ENCODE measurements at places on chromosomes 16 and 17.

GRCh38 chr16:2190659-2191445 is 5.6 kb downstream of the CASKIN1 start:
- DNase-seq = no peak

- no peak for DNase-seq
These were observed 1.7 kb downstream of the ADGRG5 start for GRCh38 chr16:57544124-57544653.

GRCh38 chr17:49646391-49647255 is 31.3 kb downstream of the SPOP start:
- DNase-seq = no peak

DNA sequence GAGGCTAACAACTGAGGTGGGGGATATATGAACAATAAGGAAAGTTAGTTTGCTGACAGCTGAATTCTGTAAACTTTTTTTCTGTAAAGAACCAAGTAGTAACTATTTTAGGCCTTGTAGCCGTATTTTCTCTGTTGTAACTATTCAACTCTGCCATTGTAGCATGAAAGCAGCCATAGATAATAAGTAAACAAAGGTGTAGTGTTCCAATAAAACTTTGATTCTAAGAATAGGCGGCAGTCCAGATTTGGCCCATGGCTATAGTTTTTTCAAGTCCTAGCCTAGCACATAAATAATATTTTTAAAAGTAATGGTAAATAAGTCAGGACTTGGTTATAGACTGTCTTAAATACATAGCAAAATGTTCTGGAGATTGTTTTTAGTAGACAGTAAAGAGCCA is 142.0 kb downstream of the STXBP4 start:
- DNase-seq = no peak

- DNase-seq = peak; percentile 61
These were observed 18.6 kb downstream of the HSBP1 start for GRCh38 chr16:83826146-83826913.

DNA sequence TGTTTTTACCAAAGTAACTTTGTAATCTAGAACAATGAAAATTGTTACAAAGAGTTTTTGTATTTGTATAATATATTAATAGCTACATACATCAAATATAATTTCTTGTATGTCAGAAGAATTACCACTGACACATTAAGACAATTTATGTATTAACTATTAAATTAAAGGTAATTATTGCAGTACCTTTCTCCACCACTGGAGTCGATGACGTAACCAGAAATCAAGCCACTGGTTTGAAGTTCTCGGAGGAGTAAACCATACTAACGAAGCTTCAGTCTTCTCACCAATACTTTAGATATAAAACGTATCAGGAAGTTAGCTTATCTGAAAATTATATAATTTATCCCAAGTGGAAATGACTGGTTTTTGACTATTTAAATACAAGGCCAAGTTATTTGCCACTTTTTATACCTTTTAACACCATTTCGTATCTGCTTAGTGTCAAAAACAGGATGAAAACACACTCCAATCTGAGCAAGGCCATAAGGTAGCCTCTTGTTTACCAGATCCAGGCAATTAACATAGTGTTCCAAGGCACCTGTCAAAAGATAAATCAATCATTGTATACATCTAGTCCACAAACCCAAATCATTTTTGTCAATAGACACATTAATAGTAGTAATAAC is 4.3 kb downstream of the POLG2 start:
- DNase-seq = no peak

DNA sequence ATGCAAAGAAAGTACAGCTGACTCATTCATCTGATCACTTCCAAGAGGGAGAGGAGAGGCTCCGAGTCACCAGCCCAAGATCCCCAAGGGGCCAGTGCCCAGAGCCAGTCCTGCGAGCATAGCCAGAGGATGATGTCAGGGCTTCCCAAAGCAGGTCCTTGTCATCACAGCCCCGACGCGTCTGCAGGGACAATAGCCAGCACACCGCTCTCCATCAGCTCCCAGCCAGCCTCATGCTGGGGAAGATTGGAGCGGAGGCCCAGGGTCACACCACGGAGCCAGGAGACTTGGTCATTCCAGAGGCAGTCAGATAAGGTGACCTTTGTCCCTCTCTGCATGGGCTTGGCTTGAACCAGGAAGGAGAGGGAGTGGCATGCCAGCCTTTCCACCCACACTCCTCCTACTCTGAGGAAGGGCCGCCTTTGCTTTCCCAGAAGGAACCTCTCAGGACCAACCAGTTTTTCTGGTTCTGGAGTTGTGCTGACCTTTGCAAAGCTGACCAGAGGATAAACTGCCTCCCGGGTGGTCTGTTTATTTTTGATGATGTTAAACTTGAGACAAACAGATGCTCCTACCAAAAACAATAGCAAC is 58.3 kb upstream of the ARHGAP44 start:
- DNase-seq = no peak
